Effector CD8-positive, alpha-beta T cell (primary cell): ENCODE measurements at places on chromosomes 12 and 14.

DNA sequence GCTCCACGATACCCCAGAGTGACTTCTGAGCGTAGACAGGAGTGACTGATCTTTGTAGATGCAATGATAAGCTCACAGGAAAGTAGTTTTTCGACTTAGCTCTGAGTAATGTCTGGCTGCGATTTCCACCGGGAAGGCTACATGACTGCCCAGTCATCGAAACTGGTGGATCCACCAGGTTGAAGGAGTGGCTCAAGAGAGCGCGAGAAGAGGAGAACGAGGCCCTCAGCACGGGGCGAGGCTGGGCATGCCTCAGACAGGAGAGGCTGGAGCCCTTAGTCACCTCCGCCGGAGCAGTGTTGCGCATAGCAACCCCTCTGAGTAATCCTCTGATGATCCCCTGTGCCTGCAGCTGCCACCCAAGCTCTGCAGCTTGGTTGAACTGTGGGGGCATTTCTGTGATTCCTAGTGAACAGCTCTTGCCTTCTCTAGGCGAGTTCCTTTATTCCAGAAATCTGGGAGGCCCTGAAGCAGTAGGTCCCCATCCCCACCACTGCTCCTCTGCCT is 25.6 kb downstream of the ELK3 start:
- DNase-seq = no peak

DNA sequence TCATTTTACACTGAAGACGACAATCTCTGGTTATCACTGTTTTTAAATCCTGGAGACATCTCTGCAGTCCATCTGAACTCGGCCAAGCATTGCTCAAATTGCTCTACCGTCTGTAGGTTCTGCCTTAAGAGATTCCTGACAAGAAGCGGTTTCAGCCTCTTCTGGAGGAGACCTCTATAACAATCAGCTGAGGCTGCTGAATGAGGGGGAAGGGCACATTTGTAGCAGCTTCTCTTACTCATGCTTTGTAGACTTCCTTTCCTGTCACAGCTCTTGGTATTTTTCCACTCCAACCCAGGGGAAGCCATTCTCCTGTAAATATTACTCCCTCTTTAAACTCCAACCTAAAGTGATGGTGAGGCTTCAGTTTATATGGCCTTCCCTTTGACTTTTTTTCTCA is 3.0 kb downstream of the ARG2 start:
- no peak for DNase-seq

GRCh38 chr12:105801351-105801750 is 337.4 kb downstream of the NUAK1 start:
- no peak for DNase-seq

DNA sequence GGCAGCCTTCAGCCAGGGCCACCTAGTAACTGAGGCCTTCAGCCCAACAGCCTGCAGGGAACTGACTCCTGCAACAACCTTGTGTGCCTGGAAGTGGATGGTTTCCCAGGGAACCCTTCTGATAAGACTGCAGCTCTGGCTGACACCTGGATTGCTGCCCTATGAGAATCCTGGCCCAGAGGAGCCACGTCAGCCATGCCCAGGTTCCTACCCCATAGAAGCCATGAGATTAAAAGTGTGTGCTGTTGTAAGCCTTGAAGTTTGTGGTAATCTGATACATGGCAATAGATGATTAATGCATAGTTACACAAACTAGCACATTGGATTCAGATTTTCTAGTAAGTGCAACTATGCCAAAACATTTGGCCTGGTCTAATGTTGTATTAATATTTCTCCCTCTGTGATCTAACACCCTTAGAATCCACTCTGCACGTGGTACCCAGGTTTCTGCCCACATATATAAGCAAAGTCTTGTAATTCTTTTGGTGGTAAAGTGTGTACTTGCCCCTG is 64.8 kb upstream of the BEGAIN start:
- DNase-seq = no peak

DNA sequence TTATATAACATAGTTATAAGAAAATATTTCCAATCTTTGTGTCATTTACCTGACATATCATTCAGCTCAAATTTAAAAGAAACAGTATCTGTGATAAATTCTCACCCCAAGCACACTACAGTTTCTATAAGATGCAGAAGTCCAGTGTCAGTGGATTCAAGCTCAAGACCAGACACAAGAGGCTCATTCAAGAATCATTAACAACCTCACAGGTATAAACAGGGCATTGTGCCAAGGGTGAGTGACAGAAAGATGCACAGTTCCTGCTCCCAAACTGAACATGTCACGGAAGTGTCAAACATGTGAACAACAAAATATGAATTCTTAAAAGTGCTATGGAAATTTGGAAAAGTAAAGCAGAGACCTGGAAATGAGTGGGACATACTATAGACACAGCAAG is 12.8 kb downstream of the ATP2B1 start:
- DNase-seq = no peak

DNA sequence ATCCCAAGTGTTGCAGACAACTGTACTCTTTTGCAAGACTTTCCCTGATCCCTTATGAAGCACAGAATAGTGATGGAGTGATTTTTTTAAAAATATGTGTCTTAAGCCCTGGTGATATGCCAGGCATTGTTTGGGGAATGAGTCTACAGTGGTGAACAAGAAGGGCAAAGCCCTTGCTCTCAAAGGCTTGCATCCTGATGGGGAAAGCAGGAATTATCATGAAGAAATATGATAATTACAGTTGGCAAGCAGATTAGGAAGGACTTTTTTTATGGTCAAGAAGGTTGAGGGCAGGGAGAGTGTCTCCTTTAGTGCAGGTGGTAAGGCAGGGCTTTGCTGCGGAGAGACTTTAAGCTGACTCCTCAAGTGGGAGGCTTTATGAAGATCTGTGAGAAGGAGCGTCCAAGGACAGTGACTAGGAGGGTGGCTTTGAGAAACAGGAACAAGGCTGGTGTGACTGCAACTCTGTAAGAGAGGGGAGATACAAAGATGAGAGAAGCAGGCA is 100.2 kb downstream of the SYNE2 start:
- DNase-seq = no peak

GRCh38 chr12:93425736-93426411 is 15.9 kb downstream of the UBE2N start:
- DNase-seq = no peak

GRCh38 chr12:1519642-1520041 is 74.7 kb downstream of the FBXL14 start:
- no peak for DNase-seq

DNA sequence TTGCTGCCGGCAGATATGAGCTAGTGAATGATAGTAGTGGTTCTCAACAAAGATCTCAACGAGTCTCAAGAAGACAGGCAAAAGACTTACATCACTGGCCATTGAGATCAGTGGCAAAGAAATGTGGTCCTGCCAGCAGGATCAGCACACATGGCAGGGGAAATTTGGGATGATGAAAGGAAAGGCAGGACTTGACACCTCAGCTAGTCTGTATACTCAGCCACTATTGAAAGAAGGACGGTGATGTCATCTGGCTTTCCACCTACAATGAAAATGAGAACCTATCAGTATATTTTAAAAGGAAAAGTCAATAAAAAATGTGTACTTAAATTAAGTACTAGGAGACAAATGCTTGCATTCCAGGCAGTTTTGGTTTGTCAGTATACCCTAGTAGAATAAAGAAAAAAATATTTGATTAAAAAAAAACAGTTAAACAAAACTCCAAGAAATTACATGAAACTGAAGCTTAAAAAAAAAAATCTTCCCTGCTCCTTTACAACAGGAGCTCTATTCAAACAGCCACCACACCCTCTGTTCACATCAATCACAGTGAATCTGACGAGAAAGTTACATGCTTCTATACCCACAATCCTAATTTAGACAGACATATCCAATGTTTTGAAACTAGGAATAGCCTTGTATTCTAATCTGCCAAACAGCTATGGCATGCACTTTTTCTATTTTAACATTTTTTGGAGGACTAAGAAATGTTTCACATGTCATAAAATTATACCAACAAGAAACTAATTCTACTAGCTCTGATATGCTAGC is 34.9 kb downstream of the RAD9B start:
- DNase-seq = no peak

- no peak for DNase-seq
These were observed 155.4 kb downstream of the TMX1 start for GRCh38 chr14:51395361-51395849.

- DNase-seq = no peak
These were observed 19.6 kb downstream of the ASB2 start for GRCh38 chr14:93956514-93957332.

DNA sequence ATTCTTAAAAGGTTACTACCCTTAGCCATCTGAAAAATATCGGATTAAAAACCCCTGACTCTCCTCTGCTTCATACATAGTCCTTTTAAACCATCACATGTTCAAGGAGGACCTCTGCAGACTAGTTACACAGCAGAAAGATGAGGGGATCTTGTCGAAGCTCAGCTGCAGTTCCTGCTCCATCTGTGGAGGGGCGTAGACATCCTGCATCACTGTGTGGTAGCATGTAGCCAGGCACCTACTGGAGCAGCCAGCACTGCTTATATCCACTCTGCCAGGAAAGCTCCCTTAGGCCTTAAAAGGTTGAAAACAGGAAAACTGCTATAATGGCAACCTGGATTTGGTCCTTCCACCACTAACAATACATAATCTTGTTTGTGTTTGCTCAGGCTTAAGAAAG is 57.6 kb upstream of the STRN3 start:
- no peak for DNase-seq

DNA sequence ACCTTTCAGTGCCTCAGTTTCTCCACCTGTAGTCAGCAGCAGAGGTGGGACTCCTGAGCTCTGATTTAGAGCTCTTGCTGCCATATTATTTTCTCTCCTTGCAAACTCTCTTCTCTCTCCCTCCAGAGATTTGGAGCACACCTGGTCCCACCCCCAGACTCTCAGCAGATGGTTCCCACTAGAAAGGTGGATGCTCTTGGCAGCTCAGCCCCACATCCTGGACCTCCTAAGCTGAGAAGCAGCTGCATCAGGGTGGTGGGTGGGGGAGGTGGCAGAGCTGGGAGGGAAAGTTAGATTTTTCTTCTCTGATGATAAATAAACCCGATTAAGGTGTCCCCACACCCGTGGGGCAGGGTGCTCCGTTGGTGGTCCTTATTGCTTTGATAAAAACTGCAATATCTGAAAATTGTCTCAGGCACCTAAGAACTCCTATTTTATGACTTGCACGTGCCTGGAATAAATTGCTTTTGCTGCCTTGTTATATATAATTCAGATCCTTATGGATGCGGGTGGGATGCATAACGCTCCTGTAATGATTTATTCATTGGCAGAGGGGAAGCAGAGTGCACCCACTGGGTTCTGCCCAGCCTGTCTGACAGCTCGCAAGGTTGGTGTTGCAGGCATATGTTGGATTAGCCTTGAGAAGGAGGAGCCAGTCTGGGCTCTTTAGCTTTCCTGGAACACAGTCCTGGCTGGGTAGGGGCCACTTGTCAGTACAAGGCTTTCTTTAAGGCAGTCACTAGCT is 214.2 kb downstream of the SUDS3 start:
- DNase-seq = no peak

DNA sequence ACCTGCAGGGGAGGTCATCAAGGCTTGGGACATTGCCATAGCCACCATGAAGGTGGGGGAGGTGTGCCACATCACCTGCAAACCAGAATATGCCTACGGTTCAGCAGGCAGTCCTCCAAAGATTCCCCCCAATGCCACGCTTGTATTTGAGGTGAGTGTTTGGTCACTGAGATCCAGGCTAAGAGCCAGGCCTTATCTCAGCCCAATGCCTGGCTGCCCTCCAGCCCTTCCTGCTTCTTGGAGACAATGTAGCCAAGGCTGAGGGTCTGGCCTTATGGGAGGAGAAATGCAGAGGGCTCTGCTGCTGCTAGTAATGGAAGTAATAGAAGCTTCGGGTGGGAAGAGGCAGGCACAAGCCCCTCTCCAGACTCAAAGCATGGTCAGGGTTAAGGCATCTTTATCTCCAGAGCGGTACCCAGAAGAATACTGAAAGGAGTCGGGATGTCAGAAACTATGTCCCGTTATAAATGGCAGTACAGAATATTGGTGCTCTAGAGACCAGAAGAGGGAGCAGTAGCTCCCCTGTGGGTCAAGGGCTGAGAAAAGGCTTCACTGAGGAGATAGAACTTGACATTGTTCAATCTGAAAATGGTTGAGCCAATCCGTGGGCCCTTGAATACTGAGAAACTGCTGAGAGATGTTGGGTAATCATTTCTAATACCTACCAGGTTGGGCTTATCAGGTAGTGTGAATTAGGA is 3.1 kb downstream of the FKBP4 start:
- DNase-seq = no peak

DNA sequence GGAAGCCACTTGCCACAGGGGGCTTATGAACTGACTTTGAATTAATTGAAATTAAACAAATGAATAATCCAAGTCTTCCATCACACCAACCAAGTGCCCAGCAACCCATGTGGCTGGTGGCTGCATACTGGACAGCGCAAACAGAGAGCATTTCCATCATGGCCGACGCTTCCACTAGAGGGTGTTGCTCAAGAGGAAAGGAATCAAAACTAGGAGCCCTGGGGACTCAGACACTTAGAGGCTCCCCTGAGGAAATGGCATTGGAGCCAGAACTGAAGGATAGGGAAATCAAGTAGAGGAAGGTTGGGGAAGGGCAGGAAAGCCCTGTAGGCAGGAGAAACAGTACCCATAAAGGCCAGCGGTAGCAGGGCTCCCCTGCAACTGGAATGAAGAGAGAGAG is 50.6 kb upstream of the NUAK1 start:
- no peak for DNase-seq

DNA sequence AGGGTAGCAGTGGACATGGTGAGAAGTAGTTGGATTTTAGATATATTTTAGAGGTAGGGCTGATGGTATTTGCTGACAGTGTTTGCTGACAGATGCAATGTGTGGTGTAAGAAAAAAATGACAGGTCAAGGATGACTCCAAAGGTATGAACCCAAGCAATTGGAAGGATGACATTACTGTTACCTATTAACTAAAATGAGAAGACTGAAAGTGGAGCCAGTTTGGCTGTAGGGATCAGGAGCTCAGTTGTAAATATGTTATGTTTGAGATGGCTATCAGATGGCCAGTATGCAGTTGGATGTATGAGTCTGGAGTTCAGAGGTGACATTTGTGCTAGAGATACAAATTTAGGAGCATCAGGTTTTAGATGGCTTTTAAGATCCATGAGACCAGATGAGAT is 17.4 kb upstream of the SERPINA6 start:
- no peak for DNase-seq

DNA sequence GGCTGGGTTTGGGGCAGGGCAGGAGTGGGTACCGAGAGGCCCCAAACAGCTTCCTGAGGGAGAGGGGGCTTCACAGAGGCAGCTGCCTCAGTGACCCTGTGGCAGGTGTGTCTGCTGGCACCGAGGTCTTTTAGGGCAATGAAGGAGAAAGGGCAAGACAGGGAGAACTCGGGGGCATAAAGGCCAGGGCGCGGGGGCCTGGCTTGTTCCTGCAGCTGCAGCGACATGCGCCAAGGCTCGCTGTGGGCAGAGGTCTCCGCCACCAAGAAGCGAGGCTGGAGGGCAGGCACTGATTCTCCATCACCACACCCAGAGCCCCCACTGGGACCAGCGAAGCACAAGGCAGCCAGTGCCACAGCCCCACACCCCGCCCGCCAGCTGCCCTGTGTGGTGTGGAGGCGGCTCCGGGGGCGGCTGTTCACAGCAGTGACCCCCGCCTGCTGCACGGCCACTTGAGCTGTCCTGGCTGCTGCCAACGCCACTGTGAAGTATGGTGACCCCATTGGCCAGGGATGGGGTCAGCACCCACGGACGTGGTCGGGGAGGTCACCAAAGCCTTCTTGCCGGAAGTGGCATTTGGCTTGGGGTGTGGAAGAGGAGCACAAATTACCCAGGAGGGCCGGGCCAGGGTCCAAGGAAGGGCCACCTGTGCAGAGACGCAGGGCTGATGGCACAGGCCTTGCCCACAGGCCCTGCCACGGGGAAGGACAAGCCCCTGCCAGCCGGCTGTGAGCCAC is 16.4 kb downstream of the BAG5 start:
- no peak for DNase-seq
